ENCODE measurements at places on chromosomes 4 and X. TPM values are rescaled to one million over a fixed set of nuclear protein-coding genes. Genes with fewer than 3 reads are reported as not detected.

ADH1B gene
- total RNA-seq = 0.08 TPM

- no peak for DNase-seq
These were observed 649.1 kb downstream of the GRID2 start for GRCh38 chr4:92952897-92953296.

SEC24B gene
- 25.2 TPM for total RNA-seq

RHOXF2B gene
- total RNA-seq = not detected

DNA sequence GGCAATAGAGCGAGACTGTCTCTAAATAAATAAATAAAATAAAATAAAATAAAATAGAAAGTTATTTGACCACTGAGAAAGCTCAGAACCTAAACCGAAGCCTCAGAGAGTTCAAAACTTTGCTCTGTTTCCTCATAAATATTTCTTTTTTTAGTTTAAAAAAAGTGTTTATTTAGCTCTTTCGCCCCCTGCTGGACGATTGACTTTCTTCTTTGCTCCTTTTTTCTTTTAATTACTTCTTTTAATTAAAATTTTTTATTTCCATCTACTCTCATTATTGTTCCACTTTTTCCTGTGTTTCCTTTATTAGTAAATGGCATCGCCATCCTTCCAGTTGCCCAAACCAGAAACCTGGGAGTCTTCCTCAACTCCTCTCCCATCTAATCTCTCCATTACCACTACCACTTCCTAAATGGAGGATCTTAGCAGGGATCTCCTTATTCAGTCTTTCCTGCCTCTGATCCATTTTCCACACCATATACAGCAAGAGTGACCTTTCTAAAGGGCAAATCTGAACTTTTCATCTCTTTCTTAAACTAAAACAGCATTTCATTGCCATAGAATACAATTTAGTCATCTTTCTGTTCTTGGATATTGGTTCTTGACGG lies 728 bp upstream of the IL13RA2 start:
- DNase-seq = no peak

CCDC149 gene
- 4.9 TPM for total RNA-seq

GRCh38 chr4:167906851-167907250 lies 185.5 kb upstream of the ANXA10 start:
- no peak for DNase-seq

DNA sequence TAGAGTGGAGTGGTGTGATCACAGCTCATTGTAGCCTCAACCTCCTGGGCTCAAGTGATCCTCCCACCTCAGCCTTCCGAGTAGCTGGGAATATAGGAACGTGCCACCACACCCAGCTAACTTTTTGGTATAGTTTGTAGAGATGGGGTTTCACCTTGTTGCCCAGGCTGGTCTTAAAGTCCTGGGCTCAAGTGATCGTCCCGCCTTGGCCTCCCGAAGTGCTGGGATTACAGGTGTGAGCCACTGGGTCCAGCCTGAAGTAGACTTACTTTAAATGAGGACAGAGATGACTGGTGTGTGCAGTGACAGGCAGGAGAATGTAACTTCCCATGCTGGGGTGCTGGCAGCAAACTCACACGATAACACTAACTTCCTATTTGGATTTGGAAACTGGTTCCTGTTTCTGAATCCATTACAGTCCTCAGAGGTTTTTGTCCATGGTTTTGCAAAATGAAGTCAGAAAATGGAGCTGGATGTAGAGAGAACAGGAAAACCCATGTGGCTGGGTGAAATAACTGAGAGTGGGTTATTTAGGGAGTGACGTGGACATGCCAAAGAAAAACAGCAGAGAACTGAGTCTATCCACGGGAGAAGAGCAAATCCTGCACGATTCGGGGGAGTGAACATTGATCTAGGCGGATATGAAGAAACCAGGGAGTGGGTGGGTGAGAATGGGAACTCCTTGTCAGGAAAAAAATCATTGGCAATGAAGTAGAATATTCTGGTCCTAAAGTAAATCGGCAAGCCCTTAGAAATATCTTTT lies 95.6 kb downstream of the GATB start:
- DNase-seq = no peak

PAGE2B gene
- not detected for total RNA-seq

ARHGAP6 gene
- 1.4 TPM for total RNA-seq

GRCh38 chr4:163618845-163619244 lies 124.4 kb downstream of the TMA16 start:
- DNase-seq = no peak

DNA sequence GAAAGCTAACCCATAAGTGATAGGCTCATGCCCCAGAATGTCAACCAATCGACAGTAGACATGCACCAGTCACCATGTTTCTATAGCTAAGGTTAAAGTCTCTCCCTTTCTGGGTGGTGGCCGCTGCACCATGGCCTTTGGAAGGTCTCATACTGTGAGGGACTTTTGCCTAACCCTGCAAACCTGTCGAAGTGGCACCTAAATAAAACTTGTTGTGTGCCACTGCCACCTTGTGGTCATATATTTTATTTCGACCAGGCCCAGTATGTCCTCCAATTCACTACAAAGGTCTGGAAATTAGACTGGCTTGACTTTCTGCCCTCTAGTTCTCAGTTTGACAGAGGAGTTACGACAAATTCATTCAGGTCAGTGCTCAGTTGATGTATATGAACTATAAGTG lies 163.1 kb downstream of the SMARCA1 start:
- DNase-seq = no peak

DNA sequence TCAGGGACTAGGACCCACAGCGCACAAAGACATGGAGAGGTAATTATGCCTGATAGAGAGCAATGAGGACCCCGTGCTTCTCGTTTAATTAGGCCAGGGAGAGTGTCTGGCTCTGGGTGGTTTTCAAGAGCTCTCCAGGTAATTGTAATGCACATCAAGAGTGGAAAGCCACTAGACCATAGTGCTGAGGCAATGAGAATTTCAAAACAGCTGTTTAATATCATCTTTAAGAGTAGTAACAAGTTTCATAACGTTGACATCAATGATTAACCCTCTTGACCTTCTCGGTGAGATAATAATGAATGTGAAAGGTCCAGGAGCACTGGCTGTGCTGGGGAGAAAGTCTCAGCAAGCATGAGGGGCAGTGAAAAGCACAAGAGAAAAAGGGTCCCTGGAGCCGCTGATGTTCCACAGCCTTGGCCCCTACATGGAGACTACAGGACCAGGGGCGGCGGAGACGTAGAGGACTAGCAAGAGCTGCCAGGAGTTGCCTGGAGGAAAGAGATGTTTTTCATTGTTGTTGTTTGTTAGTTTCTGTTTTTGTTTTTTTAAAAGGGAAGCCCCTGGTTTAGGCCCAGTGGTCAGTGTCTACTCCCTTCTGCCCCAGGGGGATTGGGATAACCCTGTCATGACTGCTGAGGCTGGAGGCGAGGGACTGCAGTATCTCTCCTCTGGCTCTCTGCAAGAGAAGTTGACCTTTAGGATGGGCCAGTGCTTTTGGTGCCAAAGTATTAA lies 14.8 kb upstream of the CXCR3 start:
- no peak for DNase-seq

PFKFB1 gene
- total RNA-seq = 0.14 TPM

GRCh38 chr4:13103382-13104015 lies 380.6 kb downstream of the RAB28 start:
- DNase-seq = no peak

NDUFA1 gene
- total RNA-seq = 60.8 TPM

DNA sequence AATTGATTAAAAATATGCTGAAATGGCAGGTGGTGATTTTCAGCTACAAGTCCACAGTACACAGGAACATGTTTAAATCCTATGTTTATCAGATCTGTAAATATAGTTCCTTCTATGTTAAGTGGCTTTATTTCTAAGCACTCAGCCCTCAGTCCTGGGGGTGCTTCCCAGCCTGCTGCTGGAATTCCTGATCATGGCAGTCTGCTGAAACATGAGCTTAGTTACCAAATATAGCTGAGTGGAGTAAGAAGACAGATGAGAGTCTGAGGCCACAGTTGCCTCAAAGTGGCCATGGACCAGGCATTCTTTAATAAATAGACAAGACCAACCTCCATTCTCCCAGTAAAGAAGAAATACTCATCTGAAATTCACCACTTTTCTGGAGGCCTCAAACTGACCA lies 17.1 kb upstream of the DDX60 start:
- DNase-seq = no peak

DNA sequence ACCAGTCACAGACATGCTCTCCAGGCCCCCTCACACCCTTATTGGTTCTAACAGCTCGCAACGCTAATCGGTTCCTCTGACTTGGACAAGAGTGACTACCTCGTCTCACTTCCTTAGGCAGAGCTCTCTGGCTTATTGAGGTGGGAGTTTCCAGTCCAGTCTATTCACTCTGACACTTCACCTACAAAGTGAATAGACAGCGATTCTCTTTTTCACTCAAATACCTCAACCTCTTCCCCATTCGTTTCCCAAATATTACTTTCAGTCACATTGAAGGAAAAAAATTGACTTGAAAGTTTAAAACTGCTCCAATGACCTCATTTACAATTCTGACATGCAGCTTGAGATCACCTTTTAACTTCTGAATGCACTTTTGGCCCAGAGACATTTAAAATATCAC lies 17.7 kb downstream of the HELT start:
- DNase-seq = no peak

DNA sequence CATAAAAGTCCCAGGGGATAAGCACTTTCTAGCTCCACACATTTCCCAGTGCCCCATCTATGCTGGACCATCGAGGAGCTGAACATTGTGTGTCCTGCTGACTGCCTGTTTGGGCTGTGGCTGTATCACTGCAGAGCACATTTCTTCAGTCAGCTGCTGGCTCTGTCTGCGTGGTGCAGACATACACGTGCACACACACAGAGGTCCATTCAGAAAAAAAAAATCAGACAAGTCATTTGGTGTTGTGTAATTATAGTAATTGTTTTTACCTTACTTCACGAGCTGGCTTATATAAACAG lies 1.1 kb upstream of the PDLIM3 start:
- no peak for DNase-seq

JAKMIP1 gene
- total RNA-seq = not detected

DNA sequence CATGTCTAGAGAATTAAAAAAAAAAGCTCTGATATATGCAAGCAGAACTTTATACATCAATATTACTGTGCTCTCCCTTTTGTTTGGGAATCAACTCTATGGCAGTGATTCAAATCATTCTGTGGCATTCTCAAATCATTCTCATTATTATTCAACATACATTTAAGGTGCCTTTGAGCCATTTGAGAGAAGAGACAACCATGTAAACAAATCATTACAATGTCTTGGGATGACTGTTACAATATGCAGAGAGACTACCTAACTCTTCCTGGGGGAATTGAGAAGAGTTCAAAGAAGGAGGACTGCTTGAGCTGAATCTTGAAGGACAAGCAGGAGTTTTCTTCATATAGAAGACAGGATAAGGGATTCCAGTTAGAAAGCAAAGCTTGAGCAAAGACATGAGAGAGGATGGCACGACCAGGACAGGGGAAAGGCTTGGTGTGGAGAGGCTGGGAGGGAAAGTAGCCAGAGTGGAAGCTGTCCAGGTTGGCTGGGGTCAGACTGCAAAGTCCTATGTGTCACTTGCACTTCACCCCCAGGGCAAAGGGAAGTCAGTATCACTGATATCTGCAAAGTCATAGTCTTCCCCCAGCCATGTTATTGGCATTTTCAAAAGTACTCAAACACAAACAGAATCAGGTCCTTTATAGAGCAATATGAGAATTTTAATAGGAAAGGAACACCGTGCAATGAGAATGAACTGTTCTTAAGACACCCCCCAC lies 9.0 kb downstream of the SEC24D start:
- DNase-seq = no peak

DNA sequence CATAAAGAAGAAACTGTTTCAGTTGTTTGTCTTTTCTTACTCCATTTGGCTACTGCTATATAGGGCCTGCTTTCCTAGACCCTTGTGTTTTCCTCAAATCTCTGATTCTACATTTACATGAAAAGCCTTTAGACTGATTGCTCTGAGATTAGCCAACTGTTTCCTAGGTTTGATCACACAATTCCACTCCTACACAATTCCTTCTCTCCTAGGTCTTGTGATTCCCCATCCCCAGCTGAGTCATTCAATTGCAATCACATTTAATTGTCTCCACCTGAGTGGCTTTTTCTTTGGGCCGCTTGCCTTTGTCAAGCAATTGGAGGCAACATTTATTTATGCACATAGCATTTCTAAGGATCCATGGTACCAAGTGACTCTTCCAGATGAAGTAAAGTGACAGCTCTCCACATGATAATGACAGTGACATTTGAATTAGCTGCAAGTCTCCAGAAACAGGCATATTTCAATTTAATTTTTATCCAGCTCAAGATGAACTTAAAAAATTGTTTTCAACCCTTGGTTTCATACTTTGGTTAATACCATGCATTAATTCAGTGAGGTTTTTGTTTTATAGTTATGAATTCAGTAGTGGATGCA lies 35.8 kb downstream of the ATXN3L start:
- peak; percentile 75 for DNase-seq

- DNase-seq = no peak
These were observed 1.4 kb upstream of the SLC38A5 start for GRCh38 chrX:48471504-48471903.

PRRG3 gene
- total RNA-seq = under 0.01 TPM

- DNase-seq = no peak
These were observed 110.8 kb upstream of the HSD17B10 start for GRCh38 chrX:53544936-53545335.

GRCh38 chr4:15368856-15369255 lies 59.0 kb upstream of the C1QTNF7 start:
- DNase-seq = no peak
